ENCODE measurements at places on chromosomes 6 and 20.
A peak's percentile ranks its signal among the peaks of the same experiment; 100 is the strongest.

DNA sequence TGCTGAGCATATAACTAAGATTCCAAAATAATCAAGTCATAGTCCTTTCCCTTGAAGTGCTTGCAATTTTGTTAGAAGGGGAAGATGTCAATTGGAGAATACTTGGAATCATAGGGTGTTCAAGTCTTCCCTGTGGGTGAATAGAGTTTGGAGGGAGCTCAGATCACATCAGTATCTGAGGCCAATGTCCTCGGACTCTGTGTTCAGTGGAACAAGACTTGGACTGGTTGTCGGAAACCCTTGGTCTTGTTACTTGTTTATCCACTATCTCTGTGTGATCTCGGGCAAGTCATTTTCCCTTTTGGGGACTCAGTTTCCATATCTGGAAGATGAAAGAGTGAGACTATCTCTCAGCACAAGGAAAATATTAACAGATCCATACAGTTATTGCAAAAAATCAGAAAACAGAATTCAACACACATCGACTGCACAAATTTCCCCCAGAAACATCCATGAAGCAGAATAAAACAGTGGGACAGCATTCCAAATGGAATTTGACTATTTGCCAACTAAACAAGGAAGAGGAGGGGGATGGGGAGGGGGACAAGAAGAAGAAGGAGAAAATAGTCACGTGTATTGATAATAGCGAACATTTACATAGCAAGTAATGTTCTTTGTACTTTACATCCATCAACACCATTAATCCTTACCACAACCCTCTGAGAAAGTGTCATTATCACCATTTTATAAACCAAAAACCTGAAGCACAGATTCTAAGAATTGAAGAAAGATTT, 3.9 kb upstream of the EDEM2 start:
- no peaks in the 10 kb centered on the region for H3K27me3 ChIP-seq
- no peak for DNase-seq
- no peak overlapping the region for H3K4me3 ChIP-seq
- no peaks in the 10 kb centered on the region for H3K36me3 ChIP-seq
- H3K4me1 ChIP-seq: peaks cover 5% of the 10 kb centered on the region
- H3K27ac ChIP-seq: no peak overlapping the region

GRCh38 chr20:24978513-24978912, 14.0 kb downstream of the APMAP start:
- no peaks in the 10 kb centered on the region for H3K27me3 ChIP-seq
- no peak overlapping the region for H3K4me3 ChIP-seq
- H3K36me3 ChIP-seq: peaks cover 16% of the 10 kb centered on the region
- no peak for DNase-seq

DNA sequence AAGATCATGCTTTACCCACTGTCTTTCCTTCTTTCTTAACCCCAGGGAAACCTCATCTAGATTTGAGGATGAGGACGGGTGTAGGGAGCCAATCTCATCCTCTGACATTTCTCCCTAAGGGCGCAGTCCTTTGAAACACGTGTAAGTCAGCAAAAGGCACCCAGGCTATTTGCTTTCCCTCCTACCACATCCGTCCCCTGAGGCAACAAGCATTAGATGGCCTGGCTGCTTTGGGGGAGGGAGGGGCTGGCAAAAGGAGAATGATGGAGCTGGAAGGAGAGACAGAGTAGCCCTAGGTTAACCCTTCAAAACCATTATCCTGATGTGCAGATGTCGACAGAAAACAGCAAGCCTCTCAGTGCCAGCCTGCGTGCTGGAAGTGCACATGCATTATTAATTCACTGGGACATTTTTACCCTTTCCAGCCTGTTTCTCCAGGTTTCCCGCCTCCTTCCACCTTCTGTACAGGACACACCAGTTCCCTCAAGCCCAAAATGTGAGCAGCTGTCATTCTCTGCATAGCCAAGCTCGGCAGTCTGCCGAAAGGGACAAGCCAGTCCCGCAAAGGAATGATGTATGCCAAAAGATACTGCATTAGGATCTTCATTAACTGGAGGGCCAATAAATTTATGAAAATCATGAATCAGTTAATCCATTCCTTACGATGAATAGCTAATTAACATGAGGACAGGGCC, 547.2 kb downstream of the CD83 start:
- no peaks in the 10 kb centered on the region for H3K36me3 ChIP-seq
- H3K27ac ChIP-seq: no peak overlapping the region
- H3K4me3 ChIP-seq: no peak overlapping the region
- no peak for DNase-seq
- H3K4me1 ChIP-seq: peaks cover 20% of the 10 kb centered on the region

DNA sequence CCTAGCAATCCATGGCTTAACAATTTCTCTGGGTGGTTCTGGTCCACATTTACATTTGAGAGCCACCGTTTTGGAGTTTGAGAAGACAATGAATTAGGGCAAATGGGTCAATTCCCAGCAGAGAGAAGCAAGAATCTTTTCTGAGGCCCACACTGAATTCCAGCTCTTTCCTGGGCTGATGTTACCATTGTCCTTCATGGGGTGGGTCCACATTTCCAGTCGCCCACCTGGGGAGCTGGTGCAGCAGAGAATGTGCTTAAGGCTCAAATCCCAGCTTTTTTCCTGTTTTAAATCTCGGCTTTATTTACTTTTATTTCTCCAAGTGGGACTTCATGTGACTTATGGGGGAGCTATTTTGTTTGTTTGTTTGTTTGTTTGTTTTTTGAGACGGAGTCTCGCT, 44.2 kb upstream of the TFAP2C start:
- H3K4me3 ChIP-seq: no peak overlapping the region
- H3K27me3 ChIP-seq: peaks cover 5% of the 10 kb centered on the region
- no peak for DNase-seq
- H3K4me1 ChIP-seq: no peaks in the 10 kb centered on the region

DNA sequence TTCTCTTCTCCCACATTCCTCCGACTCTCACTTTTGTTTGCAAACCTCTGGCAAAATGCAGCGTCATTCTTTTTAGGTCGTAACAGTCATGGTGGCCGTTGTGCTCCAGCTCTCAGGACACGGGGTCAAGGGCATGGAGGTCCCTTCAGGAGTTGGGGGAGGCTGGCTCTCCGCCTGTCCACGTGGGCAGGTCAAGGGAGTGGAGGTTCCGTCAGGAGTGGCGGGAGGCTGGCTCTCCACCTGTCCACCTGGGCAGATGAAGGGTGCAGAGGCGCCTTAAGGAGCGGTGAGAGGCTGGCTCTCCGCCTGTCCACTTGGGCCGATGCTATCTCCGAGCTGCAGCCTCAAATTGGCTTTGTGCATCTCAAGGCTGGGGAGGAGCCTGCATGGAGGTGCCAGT, 98.0 kb downstream of the ERMARD start:
- H3K4me1 ChIP-seq: no peaks in the 10 kb centered on the region
- no peak overlapping the region for H3K4me3 ChIP-seq
- DNase-seq: no peak
- H3K27ac ChIP-seq: no peak overlapping the region
- H3K27me3 ChIP-seq: peaks cover 3% of the 10 kb centered on the region

DNA sequence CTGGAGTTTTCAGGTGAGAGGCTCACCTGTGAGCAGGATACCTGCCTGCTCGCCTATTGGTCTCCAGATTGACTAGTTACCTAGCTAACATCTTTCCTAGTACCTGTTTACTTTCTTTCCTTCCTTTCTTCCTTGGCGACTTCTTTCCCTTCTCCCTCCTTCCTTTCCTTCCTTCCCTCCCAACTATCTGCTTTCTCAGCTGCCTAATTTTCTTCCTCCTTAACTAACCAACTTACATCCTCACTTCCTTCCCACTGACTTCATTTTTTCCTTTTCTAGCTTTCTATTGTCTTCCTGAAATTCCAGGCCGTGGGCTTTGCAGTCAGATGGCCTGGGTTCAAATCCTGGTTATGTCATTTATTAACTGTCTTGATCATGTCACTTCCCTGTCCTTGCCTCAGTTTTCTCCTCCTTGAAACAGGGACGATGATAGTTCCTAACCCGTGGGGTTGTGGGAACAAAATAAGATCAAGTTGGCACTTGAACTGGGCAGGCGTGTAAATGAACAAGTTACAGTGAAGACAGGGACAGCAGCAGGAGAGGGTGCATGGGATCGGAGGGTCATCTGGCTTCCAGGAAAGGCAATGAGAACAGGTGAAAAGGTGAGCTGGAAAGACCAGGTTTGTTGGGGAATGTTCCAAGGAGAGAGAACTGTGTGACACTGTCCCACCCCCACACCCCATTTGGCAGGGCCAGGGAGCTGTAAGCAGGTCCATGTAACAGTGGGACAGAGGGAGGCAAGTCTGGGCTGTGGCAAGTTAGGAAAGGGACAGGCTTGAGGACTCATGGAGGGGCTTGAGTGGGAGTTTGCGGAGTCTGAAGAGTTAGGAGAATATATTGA, 540 bp downstream of the SGK2 start:
- DNase-seq: no peak
- peaks cover 1% of the 10 kb centered on the region for H3K4me1 ChIP-seq
- H3K36me3 ChIP-seq: no peaks in the 10 kb centered on the region
- no peak overlapping the region for H3K4me3 ChIP-seq

DNA sequence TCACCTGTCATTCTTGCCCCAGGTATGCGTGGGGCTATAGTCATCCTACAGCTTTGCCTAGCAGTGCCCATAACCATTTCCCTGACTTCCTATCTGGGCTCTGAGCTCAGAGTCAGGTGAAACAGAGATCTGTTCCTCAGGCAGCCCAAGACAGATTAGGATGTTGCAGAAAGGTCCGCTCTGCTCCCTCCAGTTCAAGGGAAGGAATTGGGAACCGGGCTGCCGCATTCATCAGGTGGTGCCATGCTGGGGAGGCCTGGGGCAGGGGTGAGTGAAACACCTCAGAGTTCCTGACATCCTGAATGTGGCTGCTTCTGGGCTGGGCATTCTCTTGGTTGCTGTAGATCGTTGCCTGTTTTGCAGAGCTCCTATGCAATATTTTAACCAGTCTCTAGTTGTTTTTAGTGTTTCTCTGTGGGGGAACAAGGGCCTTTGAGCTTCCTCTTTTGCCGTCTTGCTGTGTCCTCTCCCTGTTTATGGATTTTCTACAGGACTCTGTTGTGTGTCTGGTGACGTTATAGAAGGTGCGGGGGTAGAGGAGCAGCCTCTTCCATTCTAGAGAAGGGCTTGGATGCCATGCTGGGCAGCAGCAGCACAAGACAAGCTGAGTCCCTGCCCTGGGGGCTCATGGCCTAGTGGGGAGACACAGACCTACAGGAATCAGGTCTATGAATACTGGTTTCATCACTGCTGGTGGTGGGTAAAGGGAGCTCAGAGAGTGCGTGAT, 9.2 kb downstream of the ENTPD6 start:
- H3K4me3 ChIP-seq: no peak overlapping the region
- peaks cover 3% of the 10 kb centered on the region for H3K4me1 ChIP-seq
- DNase-seq: no peak
- no peak overlapping the region for H3K27ac ChIP-seq
- H3K27me3 ChIP-seq: no peaks in the 10 kb centered on the region

- H3K4me3 ChIP-seq: no peak overlapping the region
- H3K36me3 ChIP-seq: no peaks in the 10 kb centered on the region
- H3K4me1 ChIP-seq: peaks cover 3% of the 10 kb centered on the region
- peak; percentile 64 for DNase-seq
Measured at GRCh38 chr6:157779705-157780604, 43.1 kb upstream of the SNX9 start.

- peaks cover 17% of the 10 kb centered on the region for H3K27me3 ChIP-seq
- DNase-seq: no peak
- H3K27ac ChIP-seq: no peak overlapping the region
- H3K4me3 ChIP-seq: no peak overlapping the region
- H3K4me1 ChIP-seq: no peaks in the 10 kb centered on the region
Measured at GRCh38 chr6:113707194-113707593, 150.0 kb upstream of the MARCKS start.

DNA sequence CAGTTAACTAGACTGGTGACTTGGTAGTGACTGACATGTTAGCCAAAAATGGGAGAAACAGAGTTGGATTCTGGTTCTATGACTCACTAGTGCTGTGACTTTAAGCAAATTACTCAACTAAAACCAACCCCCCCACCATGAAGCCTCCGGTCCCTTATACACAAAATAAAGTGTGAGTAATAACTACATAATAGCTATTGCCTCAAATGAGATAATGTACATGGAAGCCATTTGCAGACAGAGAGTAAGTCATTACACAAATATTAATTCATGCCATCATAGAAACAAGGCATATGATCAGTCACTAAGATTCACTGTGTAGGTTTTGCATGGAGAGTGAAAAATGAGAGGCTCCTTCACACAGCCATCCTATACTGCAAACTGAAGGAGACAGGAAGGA, 111.9 kb downstream of the HIVEP2 start:
- peak; percentile 98 for DNase-seq
- H3K36me3 ChIP-seq: no peaks in the 10 kb centered on the region
- H3K27me3 ChIP-seq: no peaks in the 10 kb centered on the region
- peaks cover 5% of the 10 kb centered on the region for H3K4me1 ChIP-seq
- no peak overlapping the region for H3K27ac ChIP-seq
- no peak overlapping the region for H3K4me3 ChIP-seq

GRCh38 chr20:59300333-59301081, at the start of gene EDN3:
TSS of gene EDN3 (plus strand) at chr20:59300611. CDS start at chr20:59300813, 202 bp downstream.
- no peak for DNase-seq
- H3K27me3 ChIP-seq: no peaks in the 10 kb centered on the region
- H3K36me3 ChIP-seq: no peaks in the 10 kb centered on the region
- no peaks in the 10 kb centered on the region for H3K4me1 ChIP-seq

- H3K4me3 ChIP-seq: no peak overlapping the region
- peaks cover 3% of the 10 kb centered on the region for H3K36me3 ChIP-seq
- H3K4me1 ChIP-seq: no peaks in the 10 kb centered on the region
- H3K27me3 ChIP-seq: no peaks in the 10 kb centered on the region
- H3K27ac ChIP-seq: no peak overlapping the region
- no peak for DNase-seq
Measured at GRCh38 chr6:16618962-16619361, 142.3 kb downstream of the ATXN1 start.

DNA sequence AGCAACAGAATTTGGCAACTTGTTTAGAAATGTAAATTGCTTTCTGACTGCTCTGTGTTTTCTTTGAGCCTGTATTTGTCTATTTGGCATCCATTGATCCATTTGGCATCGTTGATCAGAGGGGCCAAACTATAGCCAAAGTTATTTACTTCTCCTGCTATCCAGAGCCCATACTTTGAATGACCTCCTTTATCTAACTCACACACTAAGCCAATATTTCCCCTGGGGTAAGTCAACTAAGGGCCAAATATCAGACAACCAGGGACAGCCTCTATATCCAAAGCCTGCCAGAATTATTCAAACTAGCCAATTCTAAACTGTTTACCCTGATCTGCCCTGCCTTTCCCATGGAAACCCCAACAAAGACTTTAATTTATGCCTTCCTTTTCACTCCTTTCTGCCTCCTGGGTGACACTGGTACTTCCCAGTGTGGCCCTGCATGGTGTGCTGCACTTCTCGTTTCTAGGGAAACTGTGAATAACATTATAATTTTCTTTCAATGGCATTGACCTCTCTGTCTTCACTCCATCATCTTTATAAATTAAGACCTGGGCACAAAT, 19.8 kb upstream of the ZNF184 start:
- H3K36me3 ChIP-seq: no peaks in the 10 kb centered on the region
- H3K4me1 ChIP-seq: no peaks in the 10 kb centered on the region
- DNase-seq: no peak
- H3K27ac ChIP-seq: no peak overlapping the region

GRCh38 chr6:150931405-150931804, 65.9 kb downstream of the MTHFD1L start:
- DNase-seq: no peak
- no peak overlapping the region for H3K4me3 ChIP-seq
- peaks cover 23% of the 10 kb centered on the region for H3K4me1 ChIP-seq
- H3K27me3 ChIP-seq: no peaks in the 10 kb centered on the region
- peaks cover 37% of the 10 kb centered on the region for H3K36me3 ChIP-seq

Measured in IMR-90 (cell line).